NCI-H1417 (cell line): ENCODE measurements at places on chromosomes 2 and 18.

DNA sequence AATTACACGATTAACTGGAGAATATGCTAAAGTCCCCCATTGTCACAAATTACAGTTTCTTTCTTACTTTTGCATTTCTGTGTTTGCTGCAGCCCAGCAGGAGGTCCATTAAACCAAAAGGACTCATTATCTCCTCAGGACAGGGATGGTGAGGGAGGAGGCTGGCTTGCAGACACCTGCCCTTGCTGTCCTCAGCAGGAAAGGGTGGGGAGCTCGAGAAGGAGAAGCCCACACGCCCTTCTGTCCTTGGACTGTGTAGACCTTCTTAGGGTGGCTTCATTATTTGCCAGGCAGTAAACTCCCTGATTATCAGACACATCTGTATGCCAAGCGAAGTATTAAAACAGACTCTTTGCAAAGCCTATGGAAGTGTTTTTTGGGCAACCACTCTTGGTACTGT lies 196.0 kb downstream of the LDLRAD4 start:
- no peak for DNase-seq

- DNase-seq = no peak
Measured at GRCh38 chr2:33907866-33908265, 308.8 kb upstream of the FAM98A start.

DNA sequence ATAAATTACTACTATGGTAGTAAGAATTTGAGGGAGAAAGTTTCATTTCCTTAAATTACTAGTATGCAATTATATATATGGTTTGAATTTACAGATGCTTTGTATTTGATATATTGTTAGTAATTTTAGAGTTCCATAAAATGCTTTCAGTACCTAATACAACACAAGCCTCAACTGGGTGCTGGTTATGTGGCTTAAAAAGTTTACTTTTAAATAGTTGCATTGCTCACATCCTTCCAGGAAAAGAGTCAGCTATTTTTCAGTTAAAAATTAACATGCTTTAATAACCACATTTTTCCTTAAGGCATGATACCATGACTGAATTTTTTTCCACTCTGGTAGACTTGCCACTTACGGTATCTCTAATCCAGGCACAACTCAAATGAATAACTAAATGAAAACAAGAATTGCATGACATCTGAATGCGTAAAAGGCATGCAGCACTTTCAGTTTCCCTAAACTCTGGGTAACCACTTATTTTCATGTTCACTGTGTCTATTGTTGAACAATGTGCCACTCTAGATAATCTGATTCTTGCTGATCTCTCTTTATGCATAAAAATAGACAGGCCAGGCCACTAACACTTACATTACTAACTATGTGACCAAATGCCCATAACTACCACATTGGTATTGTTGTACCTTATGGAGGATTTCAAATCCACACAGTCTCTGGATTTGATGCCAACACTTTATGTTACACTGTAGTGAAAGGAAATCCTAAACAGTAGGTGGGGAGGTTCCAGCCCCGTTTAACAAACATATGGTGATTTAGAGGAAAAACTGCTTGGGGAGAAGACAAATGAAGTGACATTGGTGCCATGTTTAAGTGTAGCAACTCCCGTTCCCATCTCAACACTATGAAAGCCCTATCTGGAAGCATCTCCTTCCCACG lies 35.5 kb upstream of the SLC35F5 start:
- no peak for DNase-seq

GRCh38 chr18:3451989-3452749 lies 2.2 kb downstream of the TGIF1 start:
- no peak for DNase-seq

DNA sequence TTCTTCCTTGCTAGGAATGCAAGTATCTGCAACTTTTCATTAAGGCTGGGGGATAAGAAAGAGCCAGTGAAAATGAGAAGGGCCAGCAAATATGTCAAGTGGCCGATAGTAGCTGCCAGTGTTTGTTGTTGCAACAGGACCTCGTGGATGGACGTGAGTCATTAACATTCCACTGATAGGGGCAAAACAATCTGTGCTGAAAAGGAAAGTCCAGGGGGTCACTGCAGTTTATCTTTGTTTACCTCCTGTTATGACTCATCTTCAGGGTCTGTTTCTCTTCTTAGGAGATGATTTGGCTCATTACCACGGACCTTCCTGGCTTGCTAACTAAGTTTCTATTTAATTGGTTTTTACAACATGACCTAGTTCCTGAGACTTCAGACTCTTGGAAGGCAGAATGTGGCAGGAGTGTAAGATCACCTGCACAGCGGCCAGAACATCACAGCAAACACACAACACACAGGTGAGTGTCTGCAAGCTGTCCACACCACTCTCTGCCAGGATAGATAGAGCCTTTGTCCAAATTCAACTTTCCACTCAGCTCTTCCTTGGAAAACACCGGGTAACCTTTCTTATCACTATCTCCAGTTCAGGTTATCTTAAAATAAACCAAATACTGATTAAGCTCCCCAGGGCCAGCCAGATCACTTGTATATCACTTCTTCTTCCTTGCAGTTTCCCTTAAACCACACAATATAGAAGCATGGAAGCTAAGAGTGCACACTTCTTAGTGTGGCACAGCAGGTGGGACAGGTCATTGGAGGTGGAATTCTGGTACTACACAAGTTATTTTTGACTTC lies 157.5 kb upstream of the LMAN1 start:
- DNase-seq = no peak

GRCh38 chr2:190674966-190675650 lies 26.2 kb downstream of the NAB1 start:
- DNase-seq = no peak

DNA sequence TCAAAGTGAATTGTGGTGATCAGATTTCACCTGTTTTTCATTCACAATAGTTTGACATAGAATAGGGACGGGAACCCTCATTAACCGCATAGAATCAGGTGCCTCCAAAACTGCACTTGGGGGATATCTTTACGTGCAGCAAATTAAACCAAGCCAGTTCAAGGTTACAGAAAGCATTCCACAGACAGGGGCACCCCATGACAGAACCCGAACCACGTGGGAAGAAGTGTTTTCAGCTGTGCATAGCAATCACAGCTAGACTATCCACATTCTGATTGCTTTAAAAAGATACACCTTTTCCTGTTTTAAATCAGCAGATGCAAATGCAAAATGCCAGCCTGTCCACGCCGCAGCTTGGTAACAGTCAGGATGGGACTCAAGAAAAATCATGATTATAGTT lies 205.8 kb downstream of the ANAPC1 start:
- DNase-seq = no peak

DNA sequence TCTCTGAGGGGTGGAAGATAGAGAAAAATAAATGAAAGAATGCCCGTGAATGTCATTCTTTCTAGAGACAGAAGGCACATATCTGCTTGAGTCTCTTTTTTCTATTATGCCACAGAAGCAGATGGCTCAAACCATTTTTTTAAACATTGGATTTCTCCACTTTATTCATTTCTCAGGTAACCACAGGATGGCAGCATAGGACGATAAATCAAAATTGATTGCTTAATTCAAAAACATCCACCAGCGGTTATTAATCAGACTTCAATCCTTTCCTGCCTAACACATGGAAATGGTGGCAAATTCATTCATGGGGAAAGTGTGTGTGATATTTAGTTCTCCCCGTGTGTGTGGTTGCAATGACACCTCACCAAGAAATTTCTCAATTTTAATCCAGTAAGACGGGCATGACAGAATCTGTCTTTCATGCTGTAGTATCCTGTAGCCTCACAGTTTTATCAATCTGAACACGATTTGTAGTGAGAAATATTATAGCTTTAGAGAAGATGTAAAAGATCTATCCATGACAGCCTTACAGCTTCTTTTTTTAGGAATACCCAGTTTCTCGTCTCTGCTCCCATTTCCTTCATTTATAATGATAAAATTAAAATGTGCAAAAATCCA lies 72.2 kb downstream of the DSC3 start:
- peak; percentile 39 for DNase-seq

- DNase-seq = peak; percentile 18
Measured at GRCh38 chr2:25385910-25386309, 44.2 kb upstream of the DNMT3A start.

- DNase-seq = no peak
Measured at GRCh38 chr2:42819160-42819559, 26.8 kb upstream of the HAAO start.
